ENCODE measurements at places on chromosomes 2 and 18.

GRCh38 chr2:9336241-9336575, 87.1 kb downstream of the ITGB1BP1 start:
- DNase-seq = no peak

DNA sequence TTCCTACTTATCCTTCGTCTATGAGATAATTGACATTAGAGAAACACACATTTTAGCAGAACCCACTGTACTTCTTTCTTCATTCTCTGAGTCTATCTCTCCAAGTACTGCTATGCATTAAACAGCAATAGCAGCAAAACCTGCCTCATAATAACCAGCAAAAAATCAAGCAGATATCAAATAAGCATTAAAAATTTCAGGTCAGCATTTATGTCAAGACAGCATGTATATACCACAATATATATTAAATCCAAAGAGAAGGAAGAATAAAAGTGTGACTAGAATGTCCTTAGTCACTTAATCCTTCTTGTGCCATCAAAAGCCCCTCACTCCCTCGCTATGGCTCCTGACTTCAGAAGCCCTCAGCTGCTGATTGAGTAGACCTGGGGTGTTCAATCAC, 131.3 kb downstream of the MGAT5 start:
- DNase-seq = no peak

DNA sequence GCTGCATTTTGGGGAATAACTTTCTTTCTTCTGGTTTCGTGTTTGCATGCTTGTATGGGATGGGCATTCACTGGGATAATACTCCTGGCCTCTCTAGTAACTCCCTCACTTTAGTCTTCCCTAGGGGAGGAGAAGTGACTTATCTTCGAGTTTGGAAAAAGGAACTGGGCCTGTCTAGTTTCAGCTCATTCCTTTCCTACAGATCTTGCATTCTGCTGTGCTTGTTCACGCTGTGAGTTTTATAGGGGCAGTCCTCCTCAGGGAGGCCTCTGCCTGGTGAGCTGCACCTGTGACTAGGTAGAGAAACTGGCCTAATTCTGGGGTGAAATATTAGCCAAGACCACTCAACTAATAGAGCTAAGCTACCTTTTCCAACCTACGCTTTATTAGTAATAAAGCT, 50.9 kb downstream of the PHLPP1 start:
- DNase-seq = no peak

- peak; percentile 68 for DNase-seq
Observed at GRCh38 chr2:201906777-201907562, 100.6 kb downstream of the CDK15 start.

- DNase-seq = no peak
Observed at GRCh38 chr2:108587621-108588020, 53.4 kb downstream of the LIMS1 start.

GRCh38 chr18:10141559-10141958, 227.7 kb downstream of the VAPA start:
- no peak for DNase-seq

- DNase-seq = no peak
Observed at GRCh38 chr2:98446850-98447249, 2.2 kb downstream of the INPP4A start.

GRCh38 chr18:9683418-9684396, 24.4 kb upstream of the RAB31 start:
- peak; percentile 21 for DNase-seq

- no peak for DNase-seq
Observed at GRCh38 chr18:25953111-25953510, 137.3 kb downstream of the SS18 start.

- DNase-seq = peak; percentile 19
Observed at GRCh38 chr2:14148216-14148615, 484.3 kb upstream of the LRATD1 start.

GRCh38 chr2:223957092-223957851, at the start of gene MRPL44:
Gene MRPL44, plus strand, starts transcription at chr2:223957463. Its CDS starts 10 bp downstream, at chr2:223957473.
- DNase-seq = peak; percentile 96

DNA sequence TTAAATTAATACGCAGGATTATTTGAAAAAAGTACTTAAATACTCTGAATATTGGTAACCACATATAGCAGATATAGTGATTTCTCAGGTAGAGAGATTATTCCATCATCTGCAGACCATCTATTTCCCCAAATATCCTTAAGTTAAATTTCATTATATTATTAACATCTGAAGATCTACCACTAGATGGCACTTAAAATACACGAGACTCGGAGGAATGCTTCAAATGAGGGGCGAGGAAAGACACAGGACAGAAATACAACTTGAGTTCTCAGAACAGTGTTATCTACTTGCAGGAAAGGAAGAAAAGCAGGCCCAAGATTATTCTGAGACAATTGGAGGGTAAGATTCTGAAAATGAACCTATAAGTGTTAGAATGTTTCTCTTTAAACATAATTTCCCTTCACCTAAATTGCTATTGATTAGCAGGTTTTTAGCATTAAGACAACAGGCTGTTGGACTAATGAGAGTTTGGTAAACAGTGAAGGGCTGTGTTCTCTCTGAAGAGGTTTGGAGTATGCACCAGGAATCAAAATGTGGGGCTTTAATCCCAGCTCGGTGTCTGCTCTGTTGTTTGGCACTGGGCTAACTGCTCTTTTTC, 76.9 kb upstream of the GCFC2 start:
- DNase-seq = no peak

DNA sequence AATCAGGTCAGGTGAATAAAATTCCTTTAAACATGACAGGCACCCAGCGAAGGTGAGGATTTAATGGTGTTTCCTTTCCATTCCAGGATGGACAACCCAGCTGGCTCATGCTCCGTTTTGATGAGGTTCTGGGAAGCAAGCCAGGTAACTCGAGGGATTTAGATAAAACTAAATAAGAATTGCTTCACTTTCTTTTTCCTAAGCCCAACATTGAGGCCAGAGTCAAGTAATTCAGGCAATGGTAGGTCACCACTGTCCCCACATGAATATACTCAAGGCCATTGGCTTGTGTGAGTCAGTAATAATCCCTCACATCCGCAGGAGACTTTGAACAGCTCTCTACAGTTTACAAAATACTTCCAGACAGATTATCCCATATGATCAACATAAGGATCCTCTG, 16.2 kb upstream of the LRATD1 start:
- DNase-seq = no peak

DNA sequence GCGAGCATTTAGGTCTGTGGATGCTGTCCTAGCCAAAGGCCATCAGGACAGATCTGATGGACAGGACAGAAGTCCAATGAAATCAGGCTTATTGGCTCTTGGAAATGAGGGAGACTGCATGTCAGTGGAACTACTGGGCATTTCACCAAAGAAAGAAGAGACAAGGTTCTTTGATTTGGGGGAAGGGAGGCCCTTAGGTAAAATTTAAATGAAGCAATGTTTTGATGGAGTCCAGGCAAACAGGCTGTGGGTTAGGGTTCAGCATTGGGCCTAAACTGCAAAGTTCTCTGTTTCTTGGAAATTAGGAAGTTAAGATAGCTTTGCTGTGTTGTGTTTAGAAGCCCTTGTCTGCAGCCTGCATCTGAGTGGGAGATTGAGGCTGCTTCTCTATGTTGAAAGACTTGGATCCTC, 31.6 kb upstream of the RNF149 start:
- DNase-seq = no peak

- no peak for DNase-seq
Observed at GRCh38 chr2:224257156-224257555, 144.8 kb downstream of the FAM124B start.

GRCh38 chr2:112622528-112622849, 23.2 kb upstream of the SLC20A1 start:
- DNase-seq = no peak

DNA sequence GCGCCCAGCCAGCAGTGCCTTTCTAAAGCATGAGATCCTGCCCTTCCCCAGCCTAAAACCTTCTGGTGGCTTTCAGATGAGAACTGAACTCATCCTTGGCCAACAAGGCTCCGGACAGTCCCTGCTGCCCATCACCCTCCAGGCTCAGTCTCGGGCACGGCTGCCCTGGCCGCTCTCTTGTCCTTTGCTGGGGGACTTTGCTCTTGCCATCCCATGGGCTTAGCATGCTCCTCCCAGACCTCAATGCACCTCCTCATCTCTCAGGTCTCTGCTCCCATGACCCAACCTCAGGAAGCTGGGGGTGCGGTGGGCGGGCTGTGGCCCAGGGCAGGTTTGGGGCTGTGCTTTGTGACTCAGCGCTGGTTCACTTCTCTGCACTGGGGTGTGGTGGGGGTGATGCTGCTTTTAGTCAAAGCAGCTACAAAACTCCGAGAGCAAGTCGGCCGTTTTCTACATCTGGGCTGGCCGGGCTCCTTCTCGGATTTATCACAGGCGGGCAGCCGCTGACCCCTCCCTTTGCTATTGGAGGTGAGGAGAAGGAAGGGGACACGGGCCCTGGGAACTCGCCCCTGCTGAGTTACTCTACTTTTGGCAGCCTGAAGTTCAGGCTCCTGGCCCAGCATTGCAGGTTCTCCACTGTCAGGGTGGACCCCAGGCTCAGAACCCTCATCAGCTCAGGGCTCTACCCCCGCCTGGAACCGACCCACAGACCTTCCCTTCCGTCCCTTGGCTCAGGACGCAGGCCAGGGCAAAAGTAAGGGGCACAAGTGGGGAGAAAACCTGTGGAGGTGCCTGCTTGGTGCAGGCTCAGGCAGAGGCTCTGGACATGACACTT, 90.6 kb upstream of the TAF1B start:
- no peak for DNase-seq

GRCh38 chr2:204871231-204871953, 326.1 kb downstream of the PARD3B start:
- peak; percentile 34 for DNase-seq

DNA sequence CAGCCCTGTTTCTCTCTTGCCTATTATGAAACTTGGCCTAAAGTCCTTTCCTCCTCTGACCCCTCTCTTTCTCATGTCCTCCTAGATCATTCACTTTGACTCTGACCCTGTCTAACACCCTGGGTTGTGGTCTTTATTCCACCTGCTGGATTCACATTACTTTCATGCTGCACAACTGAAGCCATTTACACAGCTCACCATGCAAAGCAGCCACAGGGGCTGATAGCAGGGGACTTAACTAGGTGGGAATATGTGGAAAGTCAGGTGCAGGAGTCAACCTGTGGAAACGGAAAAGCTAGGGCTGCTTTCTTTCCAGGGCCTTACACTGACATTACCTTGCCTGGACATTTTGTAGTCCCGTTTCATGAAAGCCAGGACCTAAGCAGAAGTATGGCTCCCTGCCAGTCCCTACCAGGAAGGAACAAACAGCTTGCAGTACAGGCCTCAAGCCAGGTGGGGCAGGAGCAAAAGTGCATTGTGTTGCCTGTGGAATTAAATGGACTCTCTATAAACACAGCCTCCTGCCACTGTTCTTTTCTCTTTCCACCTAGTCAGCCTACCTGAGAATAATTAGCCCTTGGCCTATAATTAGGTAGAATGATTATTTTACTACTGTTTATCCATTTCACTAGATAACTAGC, 11.8 kb downstream of the MAPRE3 start:
- DNase-seq = no peak

DNA sequence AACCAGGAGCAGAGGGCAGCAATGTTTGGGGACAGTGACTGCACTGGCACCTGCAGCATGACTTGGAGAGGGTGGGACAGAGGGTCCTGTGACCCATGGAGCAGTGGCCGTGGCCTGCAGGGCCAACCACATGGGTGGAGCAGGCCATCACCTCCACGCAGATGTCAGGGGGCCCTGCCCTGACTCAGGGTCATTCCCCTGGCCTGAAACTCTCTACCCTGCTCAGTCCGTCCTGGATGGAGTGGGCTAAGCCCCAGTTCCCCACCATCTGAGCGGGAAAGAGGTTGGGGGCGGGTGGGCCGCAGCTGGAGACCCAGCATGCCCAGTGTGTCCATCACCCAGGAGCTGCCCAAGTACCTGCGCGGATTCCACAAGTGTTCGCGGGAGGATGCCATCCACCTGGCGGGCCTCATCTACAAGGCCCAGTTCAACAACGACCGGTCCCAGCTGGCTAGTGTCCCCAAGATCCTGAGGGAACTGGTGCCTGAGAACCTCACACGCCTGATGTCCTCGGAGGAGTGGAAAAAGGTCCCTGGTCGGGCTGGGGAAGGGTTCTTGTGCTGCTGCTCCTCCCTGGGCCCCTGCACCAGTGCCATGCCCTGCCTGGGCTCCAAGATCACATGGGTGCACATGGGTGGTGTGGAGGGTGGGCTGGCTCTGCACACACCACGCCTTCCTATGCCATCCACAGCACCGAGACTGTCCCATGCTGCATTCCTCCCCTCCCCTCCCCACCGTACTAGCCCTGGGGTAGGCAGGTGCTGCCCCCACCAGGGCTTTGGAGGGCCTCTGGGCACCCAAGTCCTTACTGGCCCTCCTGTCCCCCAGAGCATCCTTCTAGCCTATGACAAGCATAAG, 10.3 kb upstream of the GPR17 start:
- no peak for DNase-seq

DNA sequence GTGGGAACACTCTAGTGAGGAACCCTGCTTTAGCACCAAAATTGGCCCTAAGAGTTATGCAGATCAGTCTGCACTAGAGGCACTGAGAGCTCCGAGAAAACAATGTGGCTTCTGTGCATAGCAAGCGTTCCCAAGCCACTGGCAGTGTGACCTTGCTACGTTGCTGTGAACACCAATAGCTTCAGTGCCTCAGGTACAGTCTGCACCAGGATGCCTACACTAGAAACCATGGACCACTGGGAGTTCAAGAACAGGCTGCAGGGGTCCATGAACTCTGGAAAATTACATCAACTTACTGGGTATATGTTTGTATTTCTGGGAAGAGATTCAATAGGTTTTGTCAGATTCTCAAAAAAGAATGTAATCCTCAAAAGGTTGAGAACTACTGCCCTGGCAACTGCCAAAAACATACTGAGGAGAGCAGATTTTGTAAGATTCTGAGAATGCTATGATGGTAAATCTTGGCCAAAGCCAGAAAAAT, 18.3 kb upstream of the SP3 start:
- no peak for DNase-seq

DNA sequence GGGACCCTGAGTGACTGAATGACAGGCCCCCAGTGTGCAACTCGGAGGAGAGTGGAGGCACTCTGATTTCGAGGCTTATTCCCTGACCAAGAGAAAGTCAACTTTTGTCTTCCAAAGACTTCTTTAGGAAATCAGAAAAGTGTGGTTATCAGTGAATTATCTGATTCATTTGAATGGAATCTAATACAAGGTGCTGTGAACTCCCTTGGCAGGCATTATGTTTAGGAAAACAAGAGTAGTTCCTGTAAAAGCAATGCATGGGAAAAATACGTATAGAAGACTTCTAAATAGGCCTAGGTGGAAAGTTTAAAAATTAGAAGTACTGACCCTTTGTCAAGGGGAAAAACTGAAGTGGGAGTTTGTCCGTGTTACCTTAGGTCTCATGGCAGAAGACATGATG, 269.4 kb downstream of the GBX2 start:
- DNase-seq = no peak

- DNase-seq = no peak
Observed at GRCh38 chr2:20488201-20488641, 41.3 kb downstream of the RHOB start.

DNA sequence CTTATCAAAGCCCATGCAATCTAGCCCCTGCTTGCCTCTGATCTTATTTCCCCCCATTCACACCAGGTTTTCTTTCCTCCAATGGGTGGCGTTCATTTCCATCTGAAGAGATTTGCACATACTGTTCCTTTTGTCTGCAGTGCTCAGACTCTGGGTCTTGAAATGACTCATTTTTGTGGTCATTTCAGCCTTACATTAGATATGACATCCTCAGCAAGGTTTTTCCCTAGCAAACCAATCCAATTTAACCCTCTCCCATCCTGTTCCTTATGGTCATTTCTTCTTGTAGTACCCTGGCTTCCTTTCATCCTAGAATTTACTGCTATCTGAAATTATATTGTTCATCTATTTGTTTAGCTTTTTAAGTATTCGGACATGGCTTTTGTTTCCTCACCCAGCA, 42.5 kb upstream of the SCN1A start:
- DNase-seq = no peak

- DNase-seq = no peak
Observed at GRCh38 chr2:117693154-117693553, 121.3 kb upstream of the DDX18 start.

All from right lung (tissue), 10 donors.